Stimulated activated CD4-positive, alpha-beta T cell treated with anti-CD3 and anti-CD28 coated beads, Interleukin-1b, Interleukin-23, amount 100 ng/mL, for 1 hour (primary cell): ENCODE measurements at places on chromosomes 3 and 15.

DNA sequence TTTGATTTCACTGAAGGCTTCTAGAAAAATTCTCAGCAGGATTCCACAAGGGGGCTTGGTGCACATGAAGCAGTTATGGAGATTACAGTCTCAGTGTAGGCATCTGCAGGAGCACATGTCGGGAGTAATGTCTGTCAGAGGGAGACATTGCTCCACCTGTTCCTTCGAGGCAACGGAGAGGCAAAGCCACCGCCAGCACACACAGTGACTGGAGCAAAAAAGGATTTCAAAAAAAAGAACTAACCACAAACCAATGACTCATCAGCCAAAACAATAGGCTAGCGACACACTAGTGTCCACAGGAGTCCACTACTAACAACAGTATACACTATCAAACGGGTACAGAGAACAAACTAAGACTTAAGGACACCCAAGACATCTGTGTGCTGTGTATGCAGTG, 68.9 kb downstream of the NPTN start:
- DNase-seq, result no peak

DNA sequence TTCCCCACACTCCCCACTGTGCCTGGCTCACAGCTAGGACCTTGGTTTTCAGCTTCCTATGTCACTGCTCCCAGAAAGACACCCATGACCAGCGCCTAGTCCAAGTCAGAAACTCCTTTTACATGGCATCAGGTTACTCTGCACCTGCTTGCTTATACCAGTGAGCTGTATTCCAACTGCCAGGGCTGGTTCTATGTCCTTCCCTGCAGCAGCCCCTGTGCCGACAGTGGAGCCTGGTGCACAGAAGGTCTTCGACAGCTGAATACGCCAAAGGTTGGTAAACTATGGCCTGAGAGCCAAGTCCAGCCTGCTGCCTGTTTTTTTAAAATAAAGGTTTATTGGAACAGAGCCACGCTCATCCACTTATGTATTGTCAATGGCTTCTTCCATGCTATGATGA, 102.5 kb downstream of the IQSEC1 start:
- DNase-seq, result no peak

GRCh38 chr3:184635126-184635525, 73.5 kb downstream of the EPHB3 start:
- no peak for DNase-seq

DNA sequence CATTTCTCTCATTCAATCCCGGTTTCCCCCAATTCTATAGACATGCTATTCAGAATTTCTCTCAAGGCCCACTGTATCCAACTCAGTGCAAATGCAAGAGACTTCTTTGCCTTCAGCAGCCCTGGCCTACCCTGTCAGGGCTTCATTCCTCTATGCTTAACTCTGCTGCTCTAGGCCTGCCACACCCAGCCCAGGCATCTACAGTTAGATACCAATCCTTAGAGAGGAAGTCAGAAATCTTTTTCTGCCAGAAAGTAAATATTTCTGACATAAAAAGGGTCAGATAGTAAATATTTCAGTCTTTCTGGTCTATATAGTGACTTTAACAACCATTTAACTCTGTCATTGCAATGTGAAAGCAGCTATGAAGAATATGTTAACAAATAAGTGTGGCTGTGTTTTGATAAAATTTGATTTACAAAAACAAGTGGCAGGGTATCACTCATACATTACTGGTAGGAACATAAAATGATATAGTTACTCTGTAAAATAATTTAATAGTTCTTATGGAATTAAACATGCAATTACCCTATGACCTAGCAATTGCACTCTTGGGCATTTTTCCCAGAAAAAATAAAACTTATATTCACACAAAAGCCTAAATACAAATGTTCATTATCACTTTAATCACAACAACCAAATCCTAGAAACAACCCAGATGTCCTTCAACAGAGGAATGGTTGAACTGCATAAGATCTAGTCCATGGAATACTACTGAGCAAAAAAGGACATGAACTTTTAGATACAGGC, 942.0 kb downstream of the SQOR start:
- no peak for DNase-seq

DNA sequence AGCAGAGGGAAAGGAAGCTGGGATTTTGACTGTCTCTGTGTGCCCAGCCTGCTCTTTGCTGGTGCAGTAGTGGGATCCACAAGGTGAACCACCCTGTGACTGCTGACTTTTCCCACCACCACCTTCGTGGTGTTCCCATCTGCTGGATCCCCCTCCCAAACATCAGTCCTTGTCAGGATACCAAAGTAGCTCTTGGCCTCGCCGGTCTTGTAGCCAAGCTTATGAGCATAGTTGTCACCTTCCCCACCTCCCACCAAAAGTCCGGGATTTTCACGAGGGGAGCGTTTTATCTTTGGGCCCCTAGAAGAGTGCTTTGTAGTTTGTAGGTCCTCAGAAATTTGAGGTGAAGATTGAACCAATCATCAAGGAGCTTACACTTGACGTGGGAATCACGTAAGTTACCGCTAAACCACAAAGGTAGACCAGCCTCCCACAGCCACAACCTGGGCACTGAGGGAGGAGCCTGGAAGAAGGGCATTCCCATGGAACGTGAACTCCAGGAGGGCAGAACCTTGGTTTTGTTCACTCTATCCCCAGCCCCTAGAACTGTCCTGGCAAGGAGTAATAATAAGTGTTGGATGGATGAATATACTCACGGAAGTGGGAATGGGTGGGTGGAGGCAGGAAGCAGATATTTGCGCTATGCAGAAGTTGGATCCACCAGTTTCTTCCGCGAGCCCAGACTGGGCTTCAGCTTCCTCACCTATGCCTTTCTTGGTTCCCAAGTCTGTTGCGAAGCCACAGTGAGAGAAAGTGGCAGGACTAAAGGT, 814 bp upstream of the TEX264 start:
- DNase-seq, result no peak

GRCh38 chr15:68679961-68680371, 101.2 kb downstream of the CORO2B start:
- DNase-seq, result no peak

- DNase-seq, result no peak
Observed at GRCh38 chr3:187521546-187521945, 148.6 kb downstream of the SST start.

- no peak for DNase-seq
Observed at GRCh38 chr15:46278486-46279090, 643.8 kb downstream of the SQOR start.

DNA sequence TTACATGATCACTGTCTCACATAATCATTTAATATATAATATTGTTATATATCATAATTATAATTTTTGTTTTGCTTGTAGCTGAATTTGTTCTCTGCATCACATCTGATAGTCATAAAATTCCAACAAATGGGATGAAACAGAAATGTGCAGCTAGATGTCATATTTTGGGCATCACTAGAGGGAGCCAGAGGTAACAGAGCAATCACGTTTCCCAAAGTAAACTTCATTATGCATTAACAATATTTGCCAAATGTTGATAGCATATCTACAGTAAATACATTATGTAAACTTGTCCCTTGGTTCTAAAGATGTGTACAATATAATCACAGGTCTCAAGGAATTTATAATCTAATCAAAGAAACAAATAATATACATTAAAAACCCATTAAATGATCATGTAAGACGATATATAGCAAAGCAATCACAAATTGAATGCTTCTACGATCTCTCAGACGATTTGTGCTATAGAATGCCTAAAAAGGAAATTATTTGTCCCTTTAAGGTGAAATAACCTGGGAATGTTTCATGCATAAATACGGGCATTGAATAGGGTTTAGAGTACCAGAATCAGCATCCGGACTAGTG, 234.2 kb upstream of the MCTP2 start:
- no peak for DNase-seq

DNA sequence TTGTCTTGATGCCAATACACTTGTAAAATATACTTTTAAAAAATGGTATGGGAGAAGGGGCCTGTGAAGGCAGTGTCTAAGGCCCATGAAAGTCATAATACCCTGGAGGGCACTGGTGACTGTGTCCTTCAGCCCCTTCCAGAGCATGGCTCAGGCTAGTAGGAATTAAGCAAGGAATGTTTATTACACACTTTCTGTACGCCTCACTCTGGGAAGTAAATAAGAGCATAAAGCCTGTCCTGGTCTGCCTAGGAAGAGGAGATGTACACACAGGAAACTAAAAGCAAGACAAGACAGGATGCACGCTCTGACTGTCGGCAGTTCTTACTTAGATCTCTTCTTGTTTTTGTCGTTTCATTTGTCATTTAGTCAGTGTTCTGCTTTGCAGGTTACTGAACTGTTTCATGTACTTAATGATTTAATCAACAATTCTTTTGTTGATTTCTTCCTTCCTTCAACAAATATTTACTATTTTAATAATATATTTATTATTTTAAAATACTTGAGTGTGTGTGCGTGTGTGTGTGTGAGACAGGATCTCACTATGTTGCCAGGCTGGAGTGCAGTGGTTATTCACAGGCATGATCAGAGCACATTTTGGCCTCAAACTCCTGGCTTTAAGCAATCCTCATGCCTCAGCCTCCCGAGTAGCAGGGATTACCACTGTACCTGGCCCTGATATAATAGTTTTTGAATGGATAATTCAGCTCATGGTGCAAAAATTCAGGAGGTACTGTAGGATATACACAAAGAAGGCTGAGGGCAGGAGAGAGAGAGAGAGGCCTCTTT, 9.0 kb upstream of the SMAD6 start:
- no peak for DNase-seq

- no peak for DNase-seq
Observed at GRCh38 chr15:83930392-83931212, 276.7 kb downstream of the ADAMTSL3 start.

- no peak for DNase-seq
Observed at GRCh38 chr15:69941706-69942495, 155.8 kb downstream of the TLE3 start.

- no peak for DNase-seq
Observed at GRCh38 chr15:93384886-93385285, 295.9 kb upstream of the RGMA start.

- DNase-seq, result no peak
Observed at GRCh38 chr3:151446002-151446340, 14.9 kb downstream of the IGSF10 start.

GRCh38 chr3:125478326-125478725, 41.7 kb downstream of the SNX4 start:
- DNase-seq, result no peak

- no peak for DNase-seq
Observed at GRCh38 chr3:177449360-177450006, 252.2 kb upstream of the TBL1XR1 start.

GRCh38 chr3:121274411-121274810, 271.4 kb downstream of the POLQ start:
- no peak for DNase-seq

DNA sequence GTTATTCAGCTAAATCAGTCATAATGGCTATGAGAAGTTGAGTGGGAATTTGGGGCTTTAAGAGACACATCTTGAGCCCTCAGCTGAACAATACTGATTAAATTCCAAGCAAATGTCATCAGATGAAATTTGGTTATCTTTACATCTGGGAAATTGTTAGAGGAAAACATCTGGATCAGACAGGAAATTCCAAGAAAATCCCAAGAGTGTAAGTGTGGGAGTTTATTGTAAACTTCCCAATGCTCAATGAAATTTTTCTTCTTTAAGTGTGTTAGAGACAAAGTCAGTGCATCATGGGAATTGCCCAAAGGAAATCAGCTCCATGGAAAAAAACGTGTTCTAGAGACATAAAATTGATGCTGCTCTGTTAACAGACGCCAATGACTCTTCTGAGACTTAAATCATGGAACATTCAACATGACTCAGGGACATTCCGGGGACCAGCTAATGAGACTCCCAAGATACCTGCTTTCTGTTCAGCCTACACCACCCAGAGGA, 19.8 kb upstream of the DCLK3 start:
- DNase-seq, result no peak

GRCh38 chr3:98766924-98767323, 3.8 kb downstream of the ST3GAL6 start:
- DNase-seq, result no peak

- no peak for DNase-seq
Observed at GRCh38 chr3:46289551-46289950, 47.3 kb downstream of the CCR3 start.

DNA sequence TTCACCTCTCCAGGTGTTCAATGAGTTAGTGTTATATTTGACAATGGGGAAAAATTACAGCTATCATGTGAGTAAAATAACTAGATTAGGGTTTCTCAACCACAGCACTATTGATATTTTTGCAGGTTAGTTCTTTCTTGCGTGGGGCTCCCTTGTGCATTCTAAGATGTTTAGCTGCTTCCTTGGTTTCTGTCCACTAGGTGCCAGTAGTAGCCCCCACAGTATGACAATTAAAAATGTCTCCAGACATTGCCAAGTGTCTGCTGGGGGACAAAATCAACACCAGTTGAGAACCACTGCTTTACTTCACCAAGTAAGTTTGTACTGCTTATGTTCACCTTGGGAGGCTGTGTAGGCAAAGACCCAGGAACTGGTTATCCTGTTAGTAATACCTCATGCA, 618.7 kb downstream of the EDEM1 start:
- DNase-seq, result no peak

- DNase-seq, result no peak
Observed at GRCh38 chr15:50051811-50052419, 67.1 kb downstream of the ATP8B4 start.

GRCh38 chr3:187369089-187369447, 883 bp downstream of the RTP4 start:
- no peak for DNase-seq

GRCh38 chr3:172580680-172581401, 57.6 kb upstream of the TNFSF10 start:
- DNase-seq, result no peak

GRCh38 chr3:139838269-139838957, 96.6 kb upstream of the CLSTN2 start:
- DNase-seq, result no peak

DNA sequence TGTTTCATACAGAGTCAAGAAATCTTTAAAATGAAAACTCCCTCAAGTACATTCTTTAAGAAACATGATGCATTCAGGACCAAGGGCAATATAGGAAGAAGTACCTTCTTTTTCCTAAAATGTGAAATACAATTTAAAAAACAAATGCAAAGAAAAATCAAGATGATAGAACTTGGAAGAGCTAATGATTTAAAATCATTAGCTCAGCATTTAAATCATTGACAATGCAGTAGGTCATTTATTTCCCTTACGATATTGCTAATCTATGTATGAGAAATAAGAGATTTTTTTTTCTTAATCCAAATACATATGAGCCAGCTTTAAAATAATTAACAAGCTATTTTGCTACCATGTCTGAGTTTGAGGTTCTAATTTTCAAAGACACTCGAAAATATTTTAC, 105.5 kb downstream of the HHLA2 start:
- DNase-seq, result no peak

DNA sequence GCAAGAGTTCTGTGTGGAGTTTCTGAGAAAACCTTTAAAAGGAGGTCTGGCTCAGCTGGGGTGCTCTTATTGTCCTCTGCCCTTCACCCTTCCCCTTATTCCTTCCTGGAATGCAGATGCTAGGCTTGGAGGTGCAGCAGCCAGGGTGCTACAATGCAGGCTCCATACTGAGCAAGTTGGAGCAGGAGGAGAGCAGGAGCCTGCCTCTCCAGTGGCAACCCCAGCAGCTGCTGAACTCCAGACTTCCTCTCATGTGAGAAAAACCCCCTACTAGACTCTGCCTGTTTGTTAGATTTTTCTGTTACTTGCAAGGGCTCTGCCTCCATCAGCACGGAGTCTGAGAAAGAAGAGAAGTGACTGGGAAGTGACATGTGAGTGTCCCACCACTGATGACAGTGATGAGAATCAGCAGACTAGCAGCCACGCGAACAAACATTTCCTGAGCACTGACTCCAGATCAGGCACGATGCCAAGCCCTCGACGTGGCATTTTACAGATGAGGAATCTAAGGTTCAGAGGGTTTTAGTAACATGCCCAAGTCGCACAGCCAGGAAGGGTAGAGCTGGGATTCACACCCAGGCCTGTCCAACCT, 16.1 kb upstream of the RARRES1 start:
- no peak for DNase-seq
